Temporal lobe (tissue), 4 donors: ENCODE measurements at places on chromosomes 7 and 10. TPM values are rescaled to one million over a fixed set of nuclear protein-coding genes. Genes with fewer than 3 reads are reported as not detected.

Gene CDC14C
- not detected for total RNA-seq

Gene PROSER2
- total RNA-seq, result 0.98 TPM

Gene TMEM130
- 8.9 TPM for total RNA-seq

Gene OR2A1
- total RNA-seq, result under 0.01 TPM

Gene PAX2
- not detected for total RNA-seq

Gene CFAP43
- 10.6 TPM for total RNA-seq
